ENCODE measurements at places on chromosomes 3 and 15.

DNA sequence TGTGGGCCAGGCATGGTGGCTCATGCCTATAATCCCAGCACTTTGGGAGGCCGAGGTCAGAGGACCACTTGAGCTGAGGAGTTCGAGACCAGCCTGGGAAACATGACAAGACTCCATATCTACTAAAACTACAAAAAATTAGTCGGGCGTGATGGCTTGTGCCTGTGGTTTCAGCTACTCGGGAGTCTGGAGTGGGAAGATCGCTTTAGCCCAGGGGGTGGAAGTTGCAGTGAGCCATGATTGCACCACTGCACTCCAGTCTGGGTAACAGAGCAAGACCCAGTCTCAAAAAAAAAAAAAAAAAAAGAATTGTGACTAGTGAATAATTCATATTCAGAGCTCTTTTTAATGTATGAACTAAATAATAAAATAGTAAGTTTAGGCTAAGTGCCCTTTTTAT, 87.8 kb upstream of the TSEN2 start:
- no peak for DNase-seq

DNA sequence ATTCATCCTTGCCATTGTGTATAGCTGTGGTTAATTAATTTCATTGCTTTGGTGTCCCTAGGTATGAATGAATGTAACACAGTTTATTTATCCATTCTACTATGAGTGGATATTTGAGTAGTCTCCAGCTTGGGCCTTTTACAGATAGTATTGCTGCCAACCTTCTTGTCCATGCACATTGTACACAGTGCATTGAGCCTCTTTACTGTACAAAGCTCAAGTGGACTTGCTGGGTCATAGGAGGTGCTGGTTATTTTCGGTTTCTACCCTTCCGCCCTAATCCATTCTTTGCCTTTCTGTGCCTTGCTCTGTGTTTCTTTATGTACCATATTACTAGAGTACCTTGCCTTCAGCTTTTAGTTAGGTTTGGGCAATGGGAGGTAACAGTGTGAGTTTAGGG, 60.7 kb downstream of the DUT start:
- no peak for DNase-seq

GRCh38 chr3:122576174-122576940, 1.1 kb upstream of the PARP15 start:
- no peak for DNase-seq

DNA sequence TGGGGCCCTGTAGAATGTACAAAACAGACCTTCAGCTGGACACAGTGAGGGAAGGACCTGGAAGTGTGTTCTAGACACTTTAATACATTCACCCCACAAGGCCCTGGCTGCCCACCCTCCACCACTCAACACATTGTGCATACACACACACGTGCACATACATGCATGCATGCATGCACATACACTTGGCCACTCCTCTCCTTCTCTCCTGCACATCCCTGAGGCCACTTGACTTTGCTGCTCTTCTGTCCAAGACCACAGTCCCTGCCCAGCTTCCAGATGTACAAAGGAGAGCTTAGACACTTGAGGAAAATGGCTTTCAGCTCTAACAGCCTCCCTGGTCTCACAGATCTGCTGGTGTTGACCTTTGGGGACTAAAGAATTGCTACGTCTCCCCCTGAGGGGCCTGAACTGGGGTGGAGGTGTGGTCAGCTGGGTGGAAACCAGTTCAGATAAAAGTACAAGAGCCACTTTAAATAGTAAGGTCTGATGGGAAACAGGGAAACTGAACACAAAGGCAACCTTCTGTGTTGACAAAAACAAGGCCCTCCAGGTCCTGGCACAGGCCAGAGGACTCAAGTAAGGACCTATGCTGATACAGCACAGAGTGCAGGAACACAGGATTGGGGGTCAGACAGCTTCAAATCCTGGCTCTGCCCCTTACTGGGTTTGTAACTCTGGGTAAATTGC, 24.8 kb upstream of the NOX5 start:
- no peak for DNase-seq

GRCh38 chr15:84648539-84648938, 5.5 kb downstream of the WDR73 start:
- DNase-seq: no peak

- no peak for DNase-seq
Observed at GRCh38 chr15:90642464-90643300, 74.5 kb upstream of the BLM start.

- no peak for DNase-seq
Observed at GRCh38 chr3:108342837-108343486, 46.6 kb downstream of the HHLA2 start.

GRCh38 chr15:77688266-77688665, 55.6 kb upstream of the LINGO1 start:
- DNase-seq: no peak

DNA sequence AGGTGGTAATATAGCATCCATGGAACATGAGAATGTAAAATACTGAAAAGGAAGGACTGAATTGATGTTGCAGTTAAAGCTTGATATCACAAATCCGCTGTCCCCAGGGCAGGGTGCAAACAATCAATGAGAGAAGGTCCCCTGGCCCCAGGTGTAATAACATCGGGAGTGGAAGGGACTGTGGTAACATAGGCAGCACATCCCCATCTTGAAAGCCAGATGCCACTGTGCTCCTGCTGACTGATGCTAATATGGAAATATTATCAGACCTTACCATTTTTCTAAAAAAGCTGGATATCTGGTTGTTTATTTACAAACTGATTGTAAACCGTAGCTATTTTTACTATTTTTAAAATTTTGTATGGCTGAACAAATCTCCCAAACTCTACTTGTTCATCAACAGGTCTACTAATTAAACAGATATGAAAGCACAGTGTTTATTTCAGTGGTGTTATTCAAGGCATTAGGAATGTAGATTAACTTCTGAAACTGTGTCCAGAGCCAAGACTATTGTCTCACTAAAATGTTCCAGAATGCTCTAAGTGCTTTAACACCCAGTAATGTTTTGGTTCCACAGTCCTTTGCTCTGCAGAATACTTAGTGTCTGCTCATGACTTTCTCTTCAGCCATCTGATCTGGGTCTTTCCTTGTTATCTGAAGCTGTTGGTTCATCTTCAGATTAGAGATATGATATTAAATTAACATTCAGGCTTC, 386.0 kb upstream of the RARB start:
- DNase-seq: no peak
